HAP-1 (cell line): ENCODE measurements at places on chromosomes 4 and X.

DNA sequence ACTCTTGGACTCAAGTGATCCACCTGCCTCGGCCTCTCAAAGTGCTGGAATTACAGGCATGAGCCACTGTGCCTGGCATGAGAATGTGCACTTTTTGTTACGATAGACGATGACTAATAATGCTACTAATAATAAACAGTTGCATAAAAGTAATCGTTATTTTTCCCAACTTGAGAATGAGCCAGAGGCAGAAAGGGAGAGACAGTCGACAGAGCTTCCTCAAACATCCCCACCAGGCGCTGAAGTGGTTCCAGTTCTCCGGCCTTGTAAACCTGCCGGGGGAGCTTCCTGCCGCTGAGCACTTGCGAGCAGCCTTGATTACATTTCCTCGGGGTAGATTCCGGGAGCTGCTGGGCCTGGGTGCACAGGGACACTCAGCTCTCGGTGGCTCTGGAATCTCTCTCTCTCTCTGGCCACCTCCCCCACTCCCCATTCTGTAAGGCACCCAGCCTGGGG lies 8.9 kb upstream of the HTRA3 start:
- no peak for DNase-seq

DNA sequence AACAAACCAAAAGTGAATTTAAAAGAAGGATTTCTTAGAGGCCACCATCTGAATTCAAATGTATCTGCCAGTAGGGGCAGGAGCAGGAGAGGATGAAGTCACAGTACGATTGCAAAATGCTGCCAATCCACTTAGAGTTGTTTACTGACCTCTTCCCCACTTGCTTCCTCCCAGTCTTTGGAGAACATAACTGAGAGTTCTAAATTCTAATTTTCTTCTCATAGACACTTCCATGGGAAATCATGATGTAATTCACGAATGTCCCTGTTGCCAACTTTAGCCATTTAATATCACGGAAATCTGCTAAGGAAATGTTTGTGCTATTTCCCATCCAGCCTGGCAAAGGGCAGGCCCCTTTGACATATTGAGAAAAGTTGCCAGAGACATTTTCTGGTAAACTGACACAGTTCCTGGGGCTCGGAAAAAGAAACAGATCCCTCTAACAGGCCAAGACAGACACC lies 33.6 kb upstream of the NOCT start:
- no peak for DNase-seq

- no peak for DNase-seq
These were observed 99.8 kb upstream of the GATB start for GRCh38 chr4:151860561-151861093.

GRCh38 chrX:112761242-112762207 lies 79.1 kb downstream of the AMOT start:
- DNase-seq, result no peak

DNA sequence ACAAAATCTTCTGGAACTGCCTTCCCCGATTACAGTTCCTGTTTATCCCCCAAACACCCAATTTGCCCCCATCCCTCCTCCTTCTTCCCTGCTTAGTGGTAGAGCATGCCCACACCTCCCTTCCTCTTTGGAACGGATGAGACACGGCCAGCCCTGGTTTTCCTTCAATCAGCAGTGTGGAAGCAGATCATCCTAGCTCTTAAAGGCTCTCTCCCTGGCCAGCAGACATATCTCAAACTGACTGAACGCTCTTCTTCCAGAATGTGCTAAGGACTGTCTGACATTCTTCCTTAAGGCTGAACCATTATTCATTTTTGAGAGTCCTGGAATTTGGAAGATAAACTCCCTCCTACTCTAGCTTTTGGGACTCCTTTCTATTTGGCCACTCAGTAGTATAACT lies 161.1 kb downstream of the TRIML1 start:
- DNase-seq, result no peak

GRCh38 chr4:83605210-83605609 lies 69.3 kb downstream of the GPAT3 start:
- no peak for DNase-seq
